Stimulated activated CD8-positive, alpha-beta memory T cell treated with anti-CD3 and anti-CD28 coated beads, Interleukin-15, amount 100 ng/mL, for 24 hours (primary cell): ENCODE measurements at places on chromosomes 7 and 10.

- no peak for DNase-seq
These were observed 44.8 kb upstream of the HPSE2 start for GRCh38 chr10:99280472-99280871.

GRCh38 chr10:14712991-14713424 lies 61.7 kb downstream of the FAM107B start:
- no peak for DNase-seq

DNA sequence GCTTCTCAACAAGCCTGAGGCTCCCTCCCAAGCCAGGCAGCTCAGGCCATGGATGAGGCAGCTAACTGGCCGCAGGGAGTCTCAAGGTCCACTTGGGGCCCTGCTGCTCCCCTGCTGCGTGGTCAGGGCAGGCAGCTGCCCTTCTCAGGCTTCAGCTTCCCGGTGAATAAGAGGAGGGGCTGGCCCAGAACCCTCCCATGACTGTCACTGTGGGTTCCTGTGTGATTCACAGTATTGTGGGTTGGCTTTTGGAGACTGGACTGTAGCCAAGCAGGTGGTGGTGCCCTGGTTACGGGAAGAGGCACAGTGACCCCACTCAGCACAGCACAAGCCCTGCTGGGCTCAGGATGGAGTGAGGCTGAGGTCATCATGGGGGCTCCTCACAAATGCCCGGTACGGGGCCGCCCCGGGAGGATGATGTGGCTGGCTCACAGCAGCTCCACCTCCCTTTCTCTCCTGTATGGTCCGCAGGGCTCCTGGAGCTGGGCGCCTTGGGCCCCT lies 189.8 kb downstream of the HECW1 start:
- DNase-seq: no peak

DNA sequence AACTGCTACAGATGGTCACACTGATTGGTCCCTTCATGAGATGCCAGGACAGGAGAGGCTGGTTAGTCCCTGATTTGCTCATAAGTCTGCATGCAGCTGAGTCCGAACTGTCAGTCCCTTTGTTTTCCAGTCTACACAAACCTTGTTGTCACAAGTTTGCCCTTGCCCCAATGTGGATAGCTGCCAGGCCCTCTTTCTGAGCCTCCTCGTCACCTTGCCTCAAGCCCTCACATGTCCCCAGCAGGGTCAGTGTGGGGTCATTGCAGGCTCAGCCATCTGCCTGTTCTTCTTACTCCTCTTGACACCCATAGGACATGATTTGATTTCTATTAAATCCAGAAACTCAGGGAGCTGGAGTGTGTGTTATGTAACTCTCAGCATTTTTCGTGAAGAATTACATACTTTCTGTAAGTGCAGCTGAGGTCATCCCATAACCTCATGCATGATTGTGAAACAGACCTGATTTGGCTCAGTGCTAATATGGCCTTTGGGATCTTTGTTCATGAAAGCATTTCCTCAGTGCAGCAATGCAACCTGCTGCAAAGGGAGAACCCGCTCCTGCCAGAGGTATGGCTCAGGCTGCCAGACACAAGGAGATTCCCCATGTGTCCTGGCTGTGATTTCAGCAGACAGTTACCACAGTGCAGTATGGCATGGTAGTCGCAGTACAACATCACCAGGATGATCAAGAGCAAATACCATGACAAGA lies 70.0 kb upstream of the ZMIZ2 start:
- DNase-seq: no peak

GRCh38 chr7:27118580-27118979 lies 12.0 kb downstream of the HOXA4 start:
- no peak for DNase-seq

- DNase-seq: no peak
These were observed 300.3 kb downstream of the CDK14 start for GRCh38 chr7:90896458-90896857.

DNA sequence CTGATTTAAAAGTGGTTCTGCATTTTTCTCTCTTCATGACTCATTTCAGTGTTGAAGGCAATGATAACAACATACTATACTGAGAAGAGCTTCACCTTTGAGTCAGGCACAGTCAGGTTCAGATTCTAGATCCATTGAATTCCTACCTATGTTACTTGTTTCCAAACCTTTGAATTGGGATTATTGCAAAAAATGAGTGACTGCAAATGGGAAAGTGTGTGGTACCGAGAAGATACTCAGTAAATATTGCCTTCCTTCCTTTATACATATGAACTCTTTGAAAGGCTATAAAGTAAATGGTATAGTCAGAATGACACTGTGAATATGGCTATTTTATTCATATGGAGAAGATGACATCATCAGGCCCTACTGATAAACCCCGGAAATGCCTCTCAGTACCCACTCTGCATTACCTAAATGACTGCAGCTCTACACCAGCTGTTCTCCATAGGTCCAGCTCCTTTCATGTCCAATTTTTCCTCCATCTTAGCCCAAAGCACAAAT lies 66.7 kb upstream of the FGL2 start:
- DNase-seq: no peak

GRCh38 chr10:62047228-62047892 lies 145.9 kb downstream of the ARID5B start:
- no peak for DNase-seq

DNA sequence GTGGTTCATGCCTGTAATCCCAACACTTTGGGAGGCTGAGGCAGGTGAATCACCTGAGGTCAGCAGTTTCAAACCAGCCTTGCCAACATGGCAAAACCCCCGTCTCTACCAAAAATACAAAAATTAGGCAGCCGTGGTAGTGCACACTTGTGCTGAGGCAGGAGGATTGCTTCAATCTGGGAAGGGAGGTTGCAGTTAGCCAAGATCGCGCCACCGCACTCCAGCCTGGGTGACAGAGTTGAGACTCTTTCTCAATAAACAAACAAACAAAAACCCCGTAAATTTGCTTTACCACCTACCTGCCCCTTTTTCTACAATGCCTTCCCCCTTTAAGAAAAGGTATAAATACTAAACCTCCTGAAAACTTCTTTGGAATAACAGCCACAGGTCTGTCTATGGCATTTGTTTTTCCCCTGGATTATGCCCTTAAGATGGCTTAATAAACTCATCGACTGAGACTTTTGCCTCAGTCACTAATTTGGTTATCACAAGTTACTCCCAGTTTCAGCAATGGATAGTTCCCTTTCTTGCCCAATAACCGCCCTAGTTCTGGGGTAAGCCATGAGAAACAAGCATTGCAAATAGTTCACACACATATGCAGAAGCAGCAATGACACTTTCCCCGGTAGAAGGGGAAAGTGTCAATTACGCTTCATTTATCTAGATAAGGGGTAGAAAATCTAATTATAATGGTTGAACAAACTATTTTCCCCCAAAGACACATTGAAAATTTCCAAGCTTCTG lies 52.8 kb upstream of the SVIL start:
- no peak for DNase-seq

- no peak for DNase-seq
These were observed 304.5 kb upstream of the LRRN3 start for GRCh38 chr7:110786328-110786965.

DNA sequence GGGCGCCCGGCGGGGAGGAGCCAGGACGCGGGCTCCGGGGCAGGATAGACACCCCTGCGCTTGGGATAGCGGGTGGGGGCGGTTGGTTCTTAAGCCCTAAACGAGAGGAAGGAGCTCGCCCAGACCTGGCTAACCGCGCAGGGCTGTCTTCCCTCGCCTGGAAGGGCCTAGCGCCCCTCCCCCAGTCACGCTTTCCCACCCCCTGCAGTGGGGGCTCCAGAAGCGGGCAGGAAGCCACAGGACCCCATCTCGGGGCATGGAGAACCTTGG lies 6.5 kb downstream of the SHH start:
- DNase-seq: no peak

- DNase-seq: no peak
These were observed 2.1 kb downstream of the SHH start for GRCh38 chr7:155809947-155810769.

GRCh38 chr10:102230264-102230860 lies 4.3 kb downstream of the ELOVL3 start:
- DNase-seq: no peak

- DNase-seq: no peak
These were observed 96.5 kb downstream of the CAMK1D start for GRCh38 chr10:12445701-12446334.

DNA sequence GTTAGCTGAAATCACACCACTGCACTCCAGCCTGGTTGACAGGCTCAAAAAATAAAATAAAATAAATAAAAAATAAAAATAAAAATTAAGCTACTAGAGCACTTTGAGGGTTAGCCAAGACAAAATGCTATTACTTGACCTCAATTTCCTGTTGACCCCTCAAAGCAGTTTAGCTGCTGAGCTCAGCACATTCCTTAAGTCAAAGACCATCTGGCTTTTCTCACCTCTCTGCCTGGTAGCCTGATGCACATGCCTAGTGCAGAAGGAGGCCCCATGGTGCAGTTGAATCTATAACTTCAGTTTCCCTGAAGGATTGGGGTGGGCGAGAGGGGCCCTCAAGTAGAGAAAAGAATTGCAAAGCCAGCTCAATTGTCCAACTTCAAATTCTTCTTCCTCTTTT lies 211.1 kb upstream of the GALNT17 start:
- DNase-seq: no peak

GRCh38 chr7:5218564-5219360 lies 28.7 kb downstream of the WIPI2 start:
- DNase-seq: no peak

GRCh38 chr10:79159785-79160184 lies 91.0 kb downstream of the ZMIZ1 start:
- DNase-seq: no peak

DNA sequence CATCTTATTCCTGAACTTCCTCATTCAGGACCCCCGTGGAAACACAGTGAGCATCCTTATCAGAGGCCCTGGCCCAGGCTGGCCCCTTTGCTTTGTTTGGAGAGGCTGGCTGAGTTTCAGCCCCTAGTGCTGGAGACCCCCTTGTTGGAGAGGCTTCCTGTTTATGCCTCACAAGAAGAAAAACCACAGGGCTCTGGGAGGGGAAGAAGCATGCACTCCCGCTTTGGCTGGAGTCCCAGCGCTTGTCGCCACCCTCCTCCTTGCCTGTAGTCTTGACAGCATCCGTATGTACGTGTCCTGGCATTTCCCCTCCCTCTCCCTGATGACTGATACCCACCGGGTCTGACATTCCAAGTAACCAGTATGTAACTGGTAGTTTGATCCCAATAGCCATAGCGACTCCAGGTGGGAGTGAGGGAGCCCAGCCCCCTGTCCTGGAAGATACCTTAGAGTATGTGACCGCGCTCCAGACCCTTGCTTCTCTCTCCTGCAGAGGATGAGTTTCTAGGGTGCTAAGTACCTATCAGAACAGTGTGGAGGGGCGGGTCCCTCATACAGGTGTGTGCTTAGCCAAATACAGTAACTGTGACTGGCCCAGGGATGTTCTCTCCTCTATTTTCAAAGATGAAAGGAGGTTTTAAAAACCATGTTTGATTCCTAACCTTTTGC lies 6.9 kb upstream of the ATP6V0E2 start:
- DNase-seq: no peak

- no peak for DNase-seq
These were observed 117.6 kb downstream of the LRRC4 start for GRCh38 chr7:127913686-127914085.

GRCh38 chr10:45371560-45371959 lies 2.5 kb upstream of the ALOX5 start:
- no peak for DNase-seq

DNA sequence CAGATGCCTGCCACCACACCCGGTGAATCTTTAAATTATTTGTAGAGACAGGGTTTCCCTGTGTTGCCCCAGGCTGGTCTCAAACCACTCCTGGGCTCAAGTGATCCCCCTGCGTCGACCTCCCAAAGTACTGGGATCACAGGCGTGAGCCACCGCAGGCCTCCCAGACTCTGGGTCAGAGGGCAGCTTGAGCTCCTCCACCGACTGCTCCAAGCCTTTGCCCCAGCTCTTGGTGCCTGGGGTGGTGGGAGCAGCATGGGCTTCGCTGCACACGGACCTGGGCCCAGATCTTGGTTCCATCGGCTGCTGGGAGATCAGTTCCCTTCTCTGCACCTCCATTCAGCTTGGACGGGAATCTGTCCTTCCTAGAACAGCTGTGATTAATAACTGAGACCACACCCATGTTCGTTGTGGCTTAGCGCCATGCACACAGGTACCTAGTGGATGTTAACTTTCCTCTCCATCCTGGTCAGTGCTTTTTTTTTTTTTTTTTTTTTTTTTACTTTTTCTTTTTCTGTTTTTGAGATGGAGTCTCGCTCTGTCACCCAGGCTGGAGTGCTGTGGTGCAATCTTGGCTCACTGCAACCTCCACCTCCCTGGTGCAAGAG lies 125.3 kb downstream of the CUX1 start:
- DNase-seq: no peak

DNA sequence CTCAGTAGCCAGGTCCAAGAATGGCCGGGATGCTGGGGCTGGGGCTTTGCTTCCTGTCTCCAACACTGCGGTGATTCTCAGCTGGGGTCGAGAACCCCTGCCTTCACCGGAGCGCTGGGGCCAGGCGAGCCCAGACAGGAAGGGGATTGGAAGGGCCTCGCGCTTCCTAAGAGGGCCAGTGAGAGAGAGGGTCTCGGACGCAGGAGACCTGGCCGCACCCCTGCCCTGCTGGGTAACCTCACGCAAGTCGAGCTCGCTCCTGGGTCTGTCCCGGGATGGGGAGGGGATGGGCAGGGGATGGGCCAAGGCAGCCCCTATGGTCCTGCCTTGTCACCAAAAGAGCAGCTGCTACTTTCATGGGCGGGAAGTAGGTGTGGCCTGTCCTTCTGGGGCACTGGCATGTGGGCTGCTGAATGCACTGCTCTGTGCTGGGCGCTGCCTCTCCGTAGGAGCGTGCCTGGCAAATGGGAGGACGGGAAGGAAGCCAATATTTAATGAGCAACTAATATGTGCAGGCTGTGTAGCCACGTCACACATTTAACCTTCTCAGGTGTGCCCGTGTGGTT lies 20.0 kb downstream of the KCNK18 start:
- no peak for DNase-seq

DNA sequence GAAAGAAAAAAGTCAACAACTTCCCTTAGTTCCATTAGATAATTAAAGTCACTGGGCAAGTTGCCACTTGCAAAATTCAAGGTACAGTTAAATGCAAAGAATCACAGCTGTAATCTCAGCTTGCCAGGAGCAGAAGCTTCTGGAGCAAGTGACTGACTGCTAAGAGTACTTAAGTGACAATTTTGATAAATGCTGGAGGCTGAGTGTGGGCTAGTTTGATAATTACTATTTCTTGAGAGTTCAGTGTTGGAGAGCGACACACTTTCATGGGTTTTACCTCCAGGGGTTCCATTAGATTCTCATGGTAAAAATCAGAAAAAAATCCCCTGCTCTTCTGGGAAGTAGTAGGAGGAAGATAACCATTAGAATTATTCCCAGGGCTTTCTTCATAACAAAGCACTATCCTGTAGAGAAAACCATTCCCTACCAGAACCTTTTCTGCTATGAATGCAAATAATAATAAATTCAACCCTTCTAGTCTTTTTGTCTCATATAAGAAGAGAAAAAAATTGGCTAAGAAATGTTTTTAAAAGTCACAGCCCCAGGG lies 486.3 kb downstream of the POM121L12 start:
- DNase-seq: no peak

GRCh38 chr7:20021066-20021465 lies 196.1 kb downstream of the MACC1 start:
- DNase-seq: no peak

- no peak for DNase-seq
These were observed 177.2 kb upstream of the RHEB start for GRCh38 chr7:151696721-151697514.
